ENCODE measurements at places on chromosomes 5 and 9. TPM values are rescaled to one million over a fixed set of nuclear protein-coding genes. Genes with fewer than 3 reads are reported as not detected.

GRCh38 chr9:68640421-68641089 lies 64.5 kb upstream of the PIP5K1B start:
- DNase-seq: no peak

- DNase-seq: peak; percentile 58
Observed at GRCh38 chr9:129027224-129027684, 877 bp downstream of the SH3GLB2 start.

DNA sequence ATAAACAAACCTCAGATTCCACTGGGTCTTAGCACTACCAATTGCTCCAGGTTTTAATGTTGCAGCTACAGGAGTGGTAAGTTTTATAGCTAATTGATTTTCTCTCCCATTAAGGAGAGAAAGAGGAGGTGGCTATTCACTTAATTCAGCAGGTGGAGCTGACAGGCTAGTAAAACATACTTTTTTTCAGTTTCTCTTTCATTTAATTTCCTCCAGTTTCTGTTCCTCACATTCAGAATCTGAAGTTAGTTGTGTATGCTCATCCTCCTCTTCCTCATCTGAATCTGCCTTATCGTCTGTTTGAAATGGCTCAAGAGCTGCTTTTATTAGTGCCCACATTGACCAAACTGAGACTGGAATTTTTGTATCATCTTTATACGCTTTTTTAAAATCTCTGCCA lies 98.0 kb downstream of the PLPPR1 start:
- no peak for DNase-seq

The NEUROG1 gene
- total RNA-seq: not detected

The ZCCHC9 gene
- 30.4 TPM for total RNA-seq

- no peak for DNase-seq
Observed at GRCh38 chr5:52963636-52964035, 25.5 kb upstream of the ITGA2 start.

DNA sequence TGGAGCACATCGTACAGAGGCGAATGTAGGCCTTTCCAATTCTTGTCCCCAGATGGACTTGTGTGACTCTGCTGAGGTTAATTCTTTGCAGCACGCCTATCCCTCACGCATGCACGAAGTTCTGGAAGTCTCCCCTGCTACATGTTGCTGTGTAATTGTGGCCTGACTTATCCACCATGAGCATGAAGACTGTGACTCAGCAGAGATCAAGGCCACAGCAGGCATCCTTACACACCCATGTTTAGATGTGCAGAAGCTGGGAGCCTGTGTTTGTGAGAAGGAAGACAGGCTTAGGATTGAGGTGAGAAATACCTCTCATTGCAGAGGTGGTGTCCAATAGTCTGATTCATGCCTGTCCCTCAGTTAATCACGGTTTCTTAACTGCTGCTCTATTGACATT lies 135.6 kb downstream of the ICE1 start:
- no peak for DNase-seq

- DNase-seq: no peak
Observed at GRCh38 chr5:1139331-1140170, 27.7 kb upstream of the SLC12A7 start.

DNA sequence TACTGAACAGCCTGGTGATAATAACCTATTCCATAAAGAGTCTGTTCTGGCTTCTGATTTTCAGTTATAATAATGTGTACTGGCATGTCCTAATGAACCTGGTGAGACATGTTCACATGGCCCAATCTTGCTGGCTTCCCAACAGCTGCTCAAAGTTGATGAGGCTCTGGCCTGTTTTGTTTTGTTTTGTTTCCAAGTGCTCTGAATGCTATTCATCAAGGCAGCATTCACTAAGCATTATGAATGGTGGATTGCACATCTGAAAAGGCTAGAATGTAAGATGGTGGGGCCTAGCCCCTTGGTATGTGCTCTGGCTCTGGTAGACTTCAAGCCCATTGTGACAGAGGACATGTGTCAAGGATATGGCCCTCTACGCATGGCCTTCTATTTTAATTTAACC lies 388.5 kb downstream of the PSAT1 start:
- no peak for DNase-seq
